ENCODE measurements at places on chromosomes 1 and 21. TPM values are rescaled to one million over a fixed set of nuclear protein-coding genes. Genes with fewer than 3 reads are reported as not detected.

- H3K27me3 ChIP-seq = no peaks in the 10 kb centered on the region
- H3K36me3 ChIP-seq = no peaks in the 10 kb centered on the region
- H3K27ac ChIP-seq = peak overlapping the region; percentile 87
- peaks cover 65% of the 10 kb centered on the region for H3K4me1 ChIP-seq
- DNase-seq = no peak
These were observed 6.9 kb downstream of the TGFB2 start for GRCh38 chr1:218352075-218352438.

The LENEP gene
- polyA plus RNA-seq = not detected

GRCh38 chr1:67792741-67793458, 40.4 kb downstream of the GNG12 start:
- H3K27me3 ChIP-seq = no peaks in the 10 kb centered on the region
- DNase-seq = no peak
- H3K27ac ChIP-seq = no peak overlapping the region
- no peak overlapping the region for H3K4me3 ChIP-seq
- H3K36me3 ChIP-seq = no peaks in the 10 kb centered on the region
- peaks cover 36% of the 10 kb centered on the region for H3K4me1 ChIP-seq

GRCh38 chr1:242428399-242429190, 95.9 kb downstream of the PLD5 start:
- no peaks in the 10 kb centered on the region for H3K4me1 ChIP-seq
- H3K27me3 ChIP-seq = no peaks in the 10 kb centered on the region
- no peak overlapping the region for H3K27ac ChIP-seq
- no peak overlapping the region for H3K4me3 ChIP-seq
- no peak for DNase-seq

GRCh38 chr1:28306301-28306949, 22.4 kb upstream of the MED18 start:
- peaks cover 2% of the 10 kb centered on the region for H3K4me1 ChIP-seq
- H3K27me3 ChIP-seq = no peaks in the 10 kb centered on the region
- no peaks in the 10 kb centered on the region for H3K36me3 ChIP-seq
- H3K27ac ChIP-seq = no peak overlapping the region
- no peak overlapping the region for H3K4me3 ChIP-seq

The MYBPH gene
- polyA plus RNA-seq = not detected

DNA sequence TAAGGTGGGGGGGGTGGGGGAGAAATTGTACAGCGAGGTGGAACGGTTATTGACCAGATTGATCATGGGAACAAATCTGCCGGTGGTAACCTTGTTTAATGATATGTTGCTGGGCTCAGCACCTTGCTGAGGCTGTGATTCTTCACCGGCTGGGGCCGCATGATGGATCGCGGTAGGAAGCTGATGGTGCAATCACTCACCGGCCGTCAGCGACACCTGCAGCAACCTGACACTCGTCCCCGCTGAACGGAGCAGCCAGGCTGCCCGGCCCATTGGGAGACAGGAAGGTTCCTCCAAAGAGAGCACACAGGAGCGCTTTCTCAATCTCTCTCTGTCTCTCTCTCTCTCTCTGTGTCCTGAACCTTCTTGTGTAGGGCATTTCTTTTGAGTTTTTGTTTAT, 128.5 kb upstream of the RRP15 start:
- H3K27me3 ChIP-seq = peaks cover 4% of the 10 kb centered on the region
- no peak overlapping the region for H3K27ac ChIP-seq
- no peak overlapping the region for H3K4me3 ChIP-seq
- no peak for DNase-seq
- no peaks in the 10 kb centered on the region for H3K36me3 ChIP-seq

- no peaks in the 10 kb centered on the region for H3K36me3 ChIP-seq
- H3K27ac ChIP-seq = no peak overlapping the region
- peak; percentile 36 for DNase-seq
- no peak overlapping the region for H3K4me3 ChIP-seq
- no peaks in the 10 kb centered on the region for H3K27me3 ChIP-seq
These were observed 5.4 kb downstream of the HMGN2 start for GRCh38 chr1:26477446-26478152.

GRCh38 chr1:54357967-54358366, 48.2 kb downstream of the SSBP3 start:
- no peaks in the 10 kb centered on the region for H3K27me3 ChIP-seq
- H3K36me3 ChIP-seq = no peaks in the 10 kb centered on the region
- H3K27ac ChIP-seq = no peak overlapping the region

DNA sequence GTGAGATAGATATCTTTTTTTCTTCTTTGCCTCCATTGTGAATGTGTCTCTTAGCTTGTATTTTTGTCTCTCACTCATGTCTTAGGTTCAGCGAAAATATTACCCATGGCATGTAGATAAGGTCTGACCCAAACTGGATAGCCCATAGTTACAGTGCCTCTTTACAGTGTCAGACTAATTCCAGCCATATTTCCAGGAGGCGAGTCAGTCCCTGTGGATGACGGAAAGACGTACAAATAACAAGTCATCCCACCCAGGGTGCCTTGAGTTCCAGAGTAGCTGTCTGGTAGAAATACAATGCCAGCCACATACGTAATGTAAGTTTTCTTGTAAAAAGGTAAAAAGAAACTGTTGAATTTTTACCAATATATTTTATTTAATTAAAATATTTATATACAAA, 157.3 kb downstream of the ZNF281 start:
- H3K36me3 ChIP-seq = no peaks in the 10 kb centered on the region
- no peak for DNase-seq
- H3K4me3 ChIP-seq = no peak overlapping the region
- no peak overlapping the region for H3K27ac ChIP-seq

DNA sequence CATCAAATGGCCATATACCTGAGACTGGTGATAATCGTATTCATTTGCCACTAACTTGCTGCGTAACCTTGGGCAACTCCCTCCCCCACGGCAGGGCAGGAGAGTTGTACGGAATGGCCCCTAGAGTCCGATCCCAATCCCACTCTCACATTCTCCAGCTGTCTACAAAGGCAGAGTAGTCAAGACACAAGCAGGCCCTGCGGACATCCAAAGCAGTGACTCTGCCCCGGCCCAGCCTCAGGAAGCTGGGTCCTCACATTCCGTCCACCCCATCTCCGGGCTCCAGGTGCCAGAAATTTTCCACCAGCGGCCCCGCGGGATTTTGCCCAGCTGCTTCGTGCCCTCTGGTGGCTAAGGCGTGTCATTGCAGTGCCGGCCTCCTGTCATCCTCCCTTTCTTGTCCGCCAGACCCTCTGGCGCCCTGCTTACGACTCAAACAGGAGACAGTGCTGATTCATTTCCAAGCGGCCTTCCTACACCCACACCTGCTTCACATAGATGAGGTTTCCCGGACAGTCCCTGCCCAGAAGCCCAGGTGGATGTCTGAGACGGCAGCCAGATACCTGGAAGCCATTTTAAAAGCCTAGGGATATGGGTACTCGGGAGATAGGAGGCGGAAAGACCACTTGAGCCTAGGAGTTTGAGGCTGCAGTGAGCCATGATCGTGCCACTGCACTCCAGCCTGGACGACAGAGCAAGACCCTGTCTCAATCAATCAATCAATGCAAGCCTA, 2.9 kb upstream of the S100A2 start:
- peaks cover 46% of the 10 kb centered on the region for H3K4me1 ChIP-seq
- peak overlapping the region; percentile 97 for H3K27ac ChIP-seq
- peak overlapping the region; percentile 3 for H3K4me3 ChIP-seq
- no peaks in the 10 kb centered on the region for H3K27me3 ChIP-seq

- no peaks in the 10 kb centered on the region for H3K27me3 ChIP-seq
- H3K36me3 ChIP-seq = peaks cover 25% of the 10 kb centered on the region
- DNase-seq = no peak
- H3K4me3 ChIP-seq = no peak overlapping the region
- peak overlapping the region; percentile 40 for H3K27ac ChIP-seq
These were observed 30.0 kb downstream of the SLC27A3 start for GRCh38 chr1:153805042-153805745.

The NPR1 gene
- 7.6 TPM for polyA plus RNA-seq

DNA sequence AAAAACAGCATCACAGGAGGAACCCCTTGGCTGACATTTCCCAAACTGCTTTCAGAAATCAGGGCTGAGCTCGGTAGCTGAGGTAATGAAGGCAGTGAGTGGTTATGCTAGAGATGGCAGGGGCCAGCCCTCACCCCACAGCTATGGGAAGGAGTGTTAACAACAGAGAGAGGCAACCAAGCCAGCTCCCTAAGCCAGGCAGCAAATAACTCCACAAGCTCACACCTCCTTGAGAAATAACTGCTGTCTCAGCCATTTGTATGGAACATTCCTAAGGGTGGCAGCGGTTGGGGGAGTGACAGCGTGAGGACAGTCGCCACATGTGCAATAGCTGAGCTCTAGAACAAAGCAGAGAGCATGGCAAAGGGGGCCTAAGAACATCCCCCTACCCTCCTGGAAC, 42.6 kb downstream of the LMX1A start:
- no peak for DNase-seq
- no peaks in the 10 kb centered on the region for H3K4me1 ChIP-seq
- H3K27ac ChIP-seq = no peak overlapping the region
- no peaks in the 10 kb centered on the region for H3K27me3 ChIP-seq
- no peaks in the 10 kb centered on the region for H3K36me3 ChIP-seq
- no peak overlapping the region for H3K4me3 ChIP-seq

The OR10K2 gene
- polyA plus RNA-seq = not detected

DNA sequence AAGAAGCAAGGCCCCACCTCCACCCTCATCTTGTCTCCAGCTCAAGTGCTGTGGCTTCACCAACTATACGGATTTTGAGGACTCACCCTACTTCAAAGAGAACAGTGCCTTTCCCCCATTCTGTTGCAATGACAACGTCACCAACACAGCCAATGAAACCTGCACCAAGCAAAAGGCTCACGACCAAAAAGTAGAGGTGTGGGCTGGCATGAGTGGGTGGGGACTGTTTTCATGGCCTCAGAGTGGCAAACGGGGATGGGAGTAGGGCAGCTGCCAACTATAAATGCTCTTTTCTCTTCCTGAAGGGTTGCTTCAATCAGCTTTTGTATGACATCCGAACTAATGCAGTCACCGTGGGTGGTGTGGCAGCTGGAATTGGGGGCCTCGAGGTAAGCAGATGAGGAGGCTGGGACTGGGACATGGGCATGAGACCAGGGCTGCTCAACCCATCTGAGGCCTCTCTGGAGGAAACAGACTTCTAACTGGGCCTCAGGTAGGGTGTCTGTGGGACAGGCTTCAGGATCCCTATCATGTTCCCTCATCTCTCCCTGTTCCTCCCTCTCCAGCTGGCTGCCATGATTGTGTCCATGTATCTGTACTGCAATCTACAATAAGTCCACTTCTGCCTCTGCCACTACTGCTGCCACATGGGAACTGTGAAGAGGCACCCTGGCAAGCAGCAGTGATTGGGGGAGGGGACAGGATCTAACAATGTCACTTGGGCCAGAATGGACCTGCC, 8.8 kb upstream of the P3R3URF start:
- peaks cover 4% of the 10 kb centered on the region for H3K36me3 ChIP-seq
- H3K27me3 ChIP-seq = no peaks in the 10 kb centered on the region
- DNase-seq = no peak
- no peak overlapping the region for H3K27ac ChIP-seq

GRCh38 chr21:33817663-33818451, 97.7 kb downstream of the ATP5PO start:
- no peak overlapping the region for H3K4me3 ChIP-seq
- DNase-seq = no peak
- no peak overlapping the region for H3K27ac ChIP-seq
- H3K27me3 ChIP-seq = no peaks in the 10 kb centered on the region

The LCE2A gene
- polyA plus RNA-seq = not detected

The TARBP1 gene
- 5.5 TPM for polyA plus RNA-seq

The CD84 gene
- polyA plus RNA-seq = 5.5 TPM

DNA sequence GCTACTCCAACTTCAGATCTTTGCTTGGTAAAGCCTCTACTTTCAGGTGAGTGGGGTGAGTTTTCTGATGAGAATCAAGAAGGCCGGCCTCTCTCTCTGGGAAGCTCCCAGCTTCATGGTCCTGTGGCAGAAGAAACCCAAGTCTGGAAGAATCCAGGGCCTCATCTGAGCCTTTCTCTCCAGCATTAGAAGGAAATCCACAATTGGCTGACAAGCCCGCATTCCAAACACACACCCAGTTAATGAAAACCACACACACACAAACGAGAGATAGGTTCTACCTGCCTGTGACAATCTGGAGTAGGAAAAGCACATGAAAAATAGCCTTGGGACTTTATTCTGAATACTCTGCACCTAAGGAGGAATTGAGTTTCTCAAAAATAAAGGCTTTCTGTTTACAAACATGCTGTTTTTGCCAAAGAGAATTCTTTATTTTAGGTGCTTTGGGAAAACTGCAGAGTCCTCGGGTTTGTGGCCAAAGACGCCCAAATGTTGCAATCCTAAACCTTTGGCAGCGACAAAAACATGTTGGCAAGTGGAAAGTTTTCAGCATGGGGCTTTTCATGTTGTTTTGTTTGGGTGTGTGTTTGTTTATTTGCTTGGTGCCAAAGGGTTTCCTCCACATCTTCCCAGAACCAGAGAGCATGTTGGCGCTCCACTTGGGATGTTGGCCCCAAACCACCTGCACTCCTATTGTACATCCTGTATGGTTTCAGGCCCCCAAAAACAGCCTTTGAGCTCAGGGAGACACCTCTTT, 216.2 kb downstream of the SETD4 start:
- no peak overlapping the region for H3K27ac ChIP-seq
- no peaks in the 10 kb centered on the region for H3K4me1 ChIP-seq
- no peak for DNase-seq
- H3K27me3 ChIP-seq = no peaks in the 10 kb centered on the region

DNA sequence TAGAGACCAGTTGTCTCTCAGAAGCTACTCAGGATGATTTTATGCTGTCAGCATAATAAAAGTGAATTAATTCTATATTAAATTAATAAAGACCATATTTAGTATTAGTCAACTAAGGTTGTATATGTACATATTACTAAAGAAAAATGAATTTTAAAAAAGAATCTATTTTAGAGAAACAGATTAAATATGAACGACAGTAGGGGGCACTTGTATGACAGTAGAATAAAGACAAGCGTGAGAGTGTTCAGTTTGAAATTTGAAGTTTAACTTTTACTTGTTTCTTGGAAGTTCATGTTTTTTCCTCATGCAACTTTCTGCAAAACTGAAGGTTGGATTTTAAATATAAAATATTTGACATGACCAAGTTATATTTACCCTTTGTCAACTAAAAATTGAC, 67.9 kb upstream of the MACF1 start:
- peaks cover 69% of the 10 kb centered on the region for H3K4me1 ChIP-seq
- H3K4me3 ChIP-seq = no peak overlapping the region
- no peaks in the 10 kb centered on the region for H3K27me3 ChIP-seq
- no peak overlapping the region for H3K27ac ChIP-seq
- H3K36me3 ChIP-seq = no peaks in the 10 kb centered on the region

- no peaks in the 10 kb centered on the region for H3K36me3 ChIP-seq
- H3K4me1 ChIP-seq = no peaks in the 10 kb centered on the region
- H3K4me3 ChIP-seq = no peak overlapping the region
- H3K27ac ChIP-seq = no peak overlapping the region
These were observed 144.5 kb downstream of the TM2D1 start for GRCh38 chr1:61580417-61580816.

The ARHGEF19 gene
- 7.2 TPM for polyA plus RNA-seq

The CASZ1 gene
- polyA plus RNA-seq = 4.2 TPM

GRCh38 chr1:186865253-186865652, 36.5 kb downstream of the PLA2G4A start:
- H3K4me1 ChIP-seq = peaks cover 20% of the 10 kb centered on the region
- no peak overlapping the region for H3K4me3 ChIP-seq
- H3K27ac ChIP-seq = no peak overlapping the region
- H3K27me3 ChIP-seq = no peaks in the 10 kb centered on the region
- DNase-seq = no peak

The CCDC27 gene
- not detected for polyA plus RNA-seq

The KLHDC9 gene
- polyA plus RNA-seq = 4.7 TPM

All from sigmoid colon (tissue), 7 donors.